Breast epithelium (tissue), 4 donors: ENCODE measurements at places on chromosomes 5 and 9. TPM values are rescaled to one million over a fixed set of nuclear protein-coding genes. Genes with fewer than 3 reads are reported as not detected.
A peak's percentile ranks its signal among the peaks of the same experiment; 100 is the strongest.

DNA sequence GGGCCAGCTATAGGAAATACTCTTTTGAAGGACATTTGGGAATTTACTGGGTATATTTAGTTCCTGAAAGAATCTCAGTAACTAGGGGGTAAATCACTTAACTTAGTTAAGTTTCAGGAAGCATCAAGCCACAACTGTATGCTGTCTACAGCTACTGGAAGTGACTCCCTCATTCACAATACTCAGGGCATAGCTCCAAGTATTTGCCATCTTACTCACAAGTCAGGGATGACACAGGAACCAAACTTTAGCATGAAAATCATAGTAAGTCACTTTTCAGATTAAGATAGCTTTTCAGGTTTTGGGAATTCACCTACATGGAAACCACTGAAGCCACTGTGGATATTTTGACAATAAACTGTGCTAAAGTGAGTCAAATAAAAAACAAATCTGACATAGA is 242.4 kb upstream of the ATP10B start:
- H3K4me3 ChIP-seq: no peak overlapping the region
- H3K36me3 ChIP-seq: no peaks in the 10 kb centered on the region
- no peak for DNase-seq
- no peaks in the 10 kb centered on the region for H3K27me3 ChIP-seq

The GRIA1 gene
- not detected for total RNA-seq

- no peak overlapping the region for H3K27ac ChIP-seq
- no peaks in the 10 kb centered on the region for H3K36me3 ChIP-seq
- H3K27me3 ChIP-seq: no peaks in the 10 kb centered on the region
- DNase-seq: no peak
- no peak overlapping the region for H3K4me3 ChIP-seq
Measured at GRCh38 chr9:125894566-125894965, 147.4 kb downstream of the PBX3 start.

- H3K4me1 ChIP-seq: no peaks in the 10 kb centered on the region
- no peaks in the 10 kb centered on the region for H3K36me3 ChIP-seq
- DNase-seq: no peak
- H3K4me3 ChIP-seq: no peak overlapping the region
Measured at GRCh38 chr5:171931163-171931562, 75.3 kb downstream of the FBXW11 start.

GRCh38 chr9:134026581-134026980 is 1.3 kb downstream of the BRD3OS start:
- H3K36me3 ChIP-seq: no peaks in the 10 kb centered on the region
- H3K4me1 ChIP-seq: no peaks in the 10 kb centered on the region
- DNase-seq: no peak
- no peaks in the 10 kb centered on the region for H3K27me3 ChIP-seq

- no peaks in the 10 kb centered on the region for H3K36me3 ChIP-seq
- H3K4me3 ChIP-seq: peak overlapping the region; percentile 91
- peak overlapping the region; percentile 96 for H3K27ac ChIP-seq
- H3K27me3 ChIP-seq: no peaks in the 10 kb centered on the region
- no peak for DNase-seq
Measured at GRCh38 chr9:68780720-68781119, 75.7 kb downstream of the PIP5K1B start.

- H3K4me1 ChIP-seq: no peaks in the 10 kb centered on the region
- no peaks in the 10 kb centered on the region for H3K27me3 ChIP-seq
- no peak overlapping the region for H3K27ac ChIP-seq
- H3K4me3 ChIP-seq: no peak overlapping the region
- peak; percentile 20 for DNase-seq
Measured at GRCh38 chr9:93088656-93089015, 7.4 kb upstream of the CARD19 start.

- no peaks in the 10 kb centered on the region for H3K36me3 ChIP-seq
- no peak overlapping the region for H3K4me3 ChIP-seq
- H3K27ac ChIP-seq: no peak overlapping the region
- H3K27me3 ChIP-seq: no peaks in the 10 kb centered on the region
- DNase-seq: no peak
Measured at GRCh38 chr5:7576023-7576715, 180.2 kb downstream of the ADCY2 start.

The TAF11L10 gene
- not detected for total RNA-seq

- no peak for DNase-seq
- H3K27me3 ChIP-seq: no peaks in the 10 kb centered on the region
- H3K36me3 ChIP-seq: no peaks in the 10 kb centered on the region
- peak overlapping the region; percentile 74 for H3K4me3 ChIP-seq
- no peaks in the 10 kb centered on the region for H3K4me1 ChIP-seq
Measured at GRCh38 chr5:81971111-81971711, 612 bp upstream of the ATG10 start.

- H3K4me3 ChIP-seq: no peak overlapping the region
- DNase-seq: peak; percentile 64
- no peaks in the 10 kb centered on the region for H3K36me3 ChIP-seq
- peaks cover 20% of the 10 kb centered on the region for H3K4me1 ChIP-seq
- peaks cover 2% of the 10 kb centered on the region for H3K27me3 ChIP-seq
Measured at GRCh38 chr9:137303151-137303892, 1.3 kb upstream of the NRARP start.

DNA sequence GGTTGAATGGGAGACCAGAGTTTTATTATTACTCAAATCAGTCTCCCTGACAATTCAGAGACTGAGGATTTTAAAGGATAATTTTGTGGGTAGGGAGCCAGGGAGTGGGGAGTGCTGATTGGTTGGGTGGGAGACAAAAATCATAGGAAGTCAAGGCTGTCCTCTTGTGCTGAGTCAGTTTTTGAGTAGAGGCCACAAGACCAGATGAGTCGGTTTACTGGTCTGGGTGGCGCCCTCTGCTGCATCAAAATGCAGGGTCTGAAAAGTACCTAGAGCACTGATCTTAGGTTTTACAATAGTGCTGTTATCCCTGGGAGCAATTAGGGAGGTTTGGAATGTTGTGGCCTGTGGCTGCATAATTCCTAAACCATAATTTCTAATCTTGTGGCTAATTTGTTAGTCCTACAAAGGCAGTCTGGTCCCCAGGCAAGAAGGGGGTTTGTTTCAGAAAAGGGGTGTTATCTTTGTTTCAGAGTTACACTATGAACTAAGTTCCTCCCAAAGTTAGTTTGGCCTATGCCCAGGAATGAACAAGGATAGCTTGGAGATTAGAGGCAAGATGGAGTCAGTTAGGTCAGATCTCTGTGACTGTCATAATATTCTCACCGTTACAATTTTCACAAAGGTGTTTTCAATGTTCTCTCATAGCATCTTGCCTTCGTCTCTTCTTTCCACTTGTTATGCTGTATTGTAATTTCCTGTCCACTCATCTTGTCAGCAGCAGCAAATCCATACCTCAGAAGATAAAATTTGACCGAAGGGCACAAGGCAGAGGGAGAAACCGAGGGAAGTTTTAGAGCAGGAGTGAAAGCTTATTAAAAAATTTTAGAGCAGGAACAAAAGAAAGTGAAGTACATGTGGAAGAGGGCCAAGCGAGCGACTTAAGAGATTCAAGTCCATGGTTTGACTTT is 59.2 kb upstream of the CLINT1 start:
- H3K4me3 ChIP-seq: no peak overlapping the region
- peaks cover 13% of the 10 kb centered on the region for H3K4me1 ChIP-seq
- no peaks in the 10 kb centered on the region for H3K36me3 ChIP-seq
- DNase-seq: peak; percentile 23
- H3K27ac ChIP-seq: no peak overlapping the region
- no peaks in the 10 kb centered on the region for H3K27me3 ChIP-seq

- no peaks in the 10 kb centered on the region for H3K4me1 ChIP-seq
- no peaks in the 10 kb centered on the region for H3K36me3 ChIP-seq
- no peak overlapping the region for H3K27ac ChIP-seq
- no peak for DNase-seq
- no peaks in the 10 kb centered on the region for H3K27me3 ChIP-seq
Measured at GRCh38 chr9:107068581-107068980, 205.6 kb downstream of the ZNF462 start.

The F2RL2 gene
- total RNA-seq: under 0.01 TPM

The SREK1IP1 gene
- 13.0 TPM for total RNA-seq

The TMEM215 gene
- total RNA-seq: not detected

GRCh38 chr9:95023217-95024003 is 294.1 kb downstream of the FANCC start:
- no peaks in the 10 kb centered on the region for H3K27me3 ChIP-seq
- H3K36me3 ChIP-seq: no peaks in the 10 kb centered on the region
- H3K4me3 ChIP-seq: no peak overlapping the region
- H3K4me1 ChIP-seq: no peaks in the 10 kb centered on the region
- DNase-seq: no peak

DNA sequence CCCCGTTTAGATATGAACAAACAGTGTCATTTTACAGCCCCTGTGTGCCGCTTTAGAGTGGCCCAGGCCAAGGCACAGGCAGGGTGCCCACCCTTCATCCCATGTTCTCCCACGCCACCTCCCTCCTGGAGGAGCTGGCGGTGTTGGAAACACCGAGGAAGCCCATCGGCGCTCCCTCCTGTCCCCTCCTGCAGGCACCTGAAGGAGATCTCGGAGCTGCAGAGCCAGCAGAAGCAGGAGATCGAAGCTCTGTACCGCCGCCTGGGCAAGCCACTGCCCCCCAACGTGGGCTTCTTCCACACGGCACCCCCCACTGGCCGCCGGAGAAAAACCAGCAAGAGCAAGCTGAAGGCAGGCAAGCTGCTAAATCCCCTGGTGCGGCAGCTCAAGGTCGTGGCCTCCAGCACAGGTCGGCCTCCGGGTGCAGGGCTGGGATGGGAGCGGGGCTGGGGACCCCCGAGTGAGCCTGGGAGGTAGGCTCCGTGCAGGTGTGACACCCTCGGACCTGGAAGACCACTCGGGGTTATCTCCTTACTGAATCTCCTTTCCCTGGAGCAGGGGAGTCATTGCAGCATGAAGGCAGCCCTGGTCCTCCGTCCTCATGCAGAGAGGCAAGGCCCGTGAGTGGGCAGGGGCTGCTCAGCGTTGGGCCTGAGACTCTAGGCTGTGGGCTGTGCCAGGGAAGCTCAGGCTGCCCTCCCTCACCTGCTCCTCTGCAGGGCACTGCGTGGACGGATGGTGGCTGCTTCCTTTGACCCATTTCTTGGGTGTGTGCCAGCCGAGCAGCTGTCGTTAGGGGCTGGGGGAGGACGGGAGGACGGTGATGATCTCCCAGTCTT is 113.9 kb downstream of the WNK2 start:
- no peaks in the 10 kb centered on the region for H3K4me1 ChIP-seq
- no peak for DNase-seq
- H3K27me3 ChIP-seq: no peaks in the 10 kb centered on the region
- no peak overlapping the region for H3K27ac ChIP-seq
- no peaks in the 10 kb centered on the region for H3K36me3 ChIP-seq
- H3K4me3 ChIP-seq: no peak overlapping the region

The CCNJL gene
- 3.6 TPM for total RNA-seq

DNA sequence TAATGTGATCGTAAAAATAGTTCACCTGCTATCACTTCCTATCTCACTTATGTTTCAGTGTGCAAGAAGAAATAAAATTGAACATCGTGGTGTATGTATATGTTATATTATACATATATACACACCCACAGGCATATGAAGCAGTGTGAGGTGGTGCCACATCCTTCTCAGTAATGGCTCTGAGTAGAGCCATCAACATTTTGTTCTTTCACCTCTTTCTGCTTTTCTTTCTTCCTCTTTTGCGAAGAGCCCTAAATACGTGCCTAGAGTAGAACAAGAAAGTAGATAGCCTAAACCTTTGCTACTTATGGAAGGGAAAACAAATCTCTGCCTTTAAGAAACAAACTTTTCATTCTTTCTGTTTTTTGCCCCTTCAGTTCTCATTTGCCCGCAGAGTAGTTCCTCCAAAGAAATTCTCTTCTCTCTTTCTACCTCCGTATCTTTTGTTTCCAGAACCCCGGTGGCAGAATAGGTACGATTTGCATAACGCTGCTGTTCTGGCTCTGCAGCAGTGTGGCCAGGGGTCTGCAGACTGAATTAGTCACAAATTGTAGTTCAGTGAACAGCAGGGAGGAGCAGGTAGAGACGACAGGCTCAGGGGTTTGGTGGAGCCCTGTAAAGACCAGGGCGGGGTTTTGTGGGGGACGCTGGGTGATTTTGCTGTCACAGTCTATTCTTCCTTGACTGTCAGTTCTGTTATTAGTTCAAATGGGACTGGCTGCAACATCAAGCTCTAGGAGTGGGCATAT is 40.5 kb upstream of the PJA2 start:
- H3K36me3 ChIP-seq: no peaks in the 10 kb centered on the region
- DNase-seq: no peak
- no peak overlapping the region for H3K4me3 ChIP-seq
- H3K27me3 ChIP-seq: no peaks in the 10 kb centered on the region
- H3K4me1 ChIP-seq: no peaks in the 10 kb centered on the region

DNA sequence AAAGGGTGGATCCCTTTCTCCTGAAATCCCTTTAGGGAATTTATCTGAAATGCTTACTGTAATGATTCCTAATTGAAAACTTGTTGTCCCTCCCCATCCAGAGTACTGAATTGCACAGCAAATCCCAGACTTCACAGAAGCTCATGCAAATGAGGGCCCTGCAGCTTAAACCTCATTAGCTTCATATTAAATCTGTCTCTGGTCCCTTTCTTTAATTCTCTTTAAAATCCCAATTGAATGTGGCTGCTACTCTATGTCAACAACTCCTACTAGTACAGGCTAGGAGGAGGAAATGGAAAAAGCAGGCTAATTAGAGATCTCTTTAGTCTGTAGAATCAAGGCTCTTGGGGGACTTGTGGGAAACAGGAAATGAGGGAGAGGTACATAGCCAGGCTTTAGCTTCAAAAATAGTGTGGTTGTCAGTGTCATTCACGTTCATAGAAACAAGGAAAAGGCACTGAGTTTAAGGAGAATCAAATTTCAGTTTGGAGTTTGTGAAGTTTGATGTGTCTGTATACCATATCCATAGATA is 191.3 kb upstream of the PRDM9 start:
- no peak overlapping the region for H3K4me3 ChIP-seq
- DNase-seq: no peak
- H3K27me3 ChIP-seq: no peaks in the 10 kb centered on the region
- H3K4me1 ChIP-seq: no peaks in the 10 kb centered on the region
- H3K36me3 ChIP-seq: no peaks in the 10 kb centered on the region

The MOB3B gene
- 13.1 TPM for total RNA-seq

The OR1Q1 gene
- not detected for total RNA-seq

The SPDL1 gene
- total RNA-seq: 8.3 TPM

The TMEM252 gene
- total RNA-seq: not detected

The MYORG gene
- 6.4 TPM for total RNA-seq

The OR1J4 gene
- total RNA-seq: not detected

- H3K4me3 ChIP-seq: no peak overlapping the region
- DNase-seq: no peak
- no peak overlapping the region for H3K27ac ChIP-seq
- H3K36me3 ChIP-seq: no peaks in the 10 kb centered on the region
- no peaks in the 10 kb centered on the region for H3K4me1 ChIP-seq
Measured at GRCh38 chr5:64384765-64385164, 121.0 kb upstream of the RGS7BP start.

- no peak for DNase-seq
- H3K4me3 ChIP-seq: no peak overlapping the region
- H3K27me3 ChIP-seq: no peaks in the 10 kb centered on the region
- no peak overlapping the region for H3K27ac ChIP-seq
- H3K4me1 ChIP-seq: no peaks in the 10 kb centered on the region
- no peaks in the 10 kb centered on the region for H3K36me3 ChIP-seq
Measured at GRCh38 chr5:6781716-6782115, 68.5 kb downstream of the TENT4A start.

GRCh38 chr5:5037674-5038073 is 102.5 kb upstream of the ADAMTS16 start:
- H3K27ac ChIP-seq: no peak overlapping the region
- no peaks in the 10 kb centered on the region for H3K36me3 ChIP-seq
- H3K4me1 ChIP-seq: no peaks in the 10 kb centered on the region
- no peaks in the 10 kb centered on the region for H3K27me3 ChIP-seq

- no peak for DNase-seq
- H3K4me1 ChIP-seq: no peaks in the 10 kb centered on the region
- H3K27me3 ChIP-seq: no peaks in the 10 kb centered on the region
- no peaks in the 10 kb centered on the region for H3K36me3 ChIP-seq
- H3K27ac ChIP-seq: no peak overlapping the region
Measured at GRCh38 chr5:1737790-1738405, 61.7 kb downstream of the MRPL36 start.

The SARDH gene
- total RNA-seq: 2.0 TPM
